ENCODE measurements at places on chromosomes 7 and 10. TPM values are rescaled to one million over a fixed set of nuclear protein-coding genes. Genes with fewer than 3 reads are reported as not detected.

DNA sequence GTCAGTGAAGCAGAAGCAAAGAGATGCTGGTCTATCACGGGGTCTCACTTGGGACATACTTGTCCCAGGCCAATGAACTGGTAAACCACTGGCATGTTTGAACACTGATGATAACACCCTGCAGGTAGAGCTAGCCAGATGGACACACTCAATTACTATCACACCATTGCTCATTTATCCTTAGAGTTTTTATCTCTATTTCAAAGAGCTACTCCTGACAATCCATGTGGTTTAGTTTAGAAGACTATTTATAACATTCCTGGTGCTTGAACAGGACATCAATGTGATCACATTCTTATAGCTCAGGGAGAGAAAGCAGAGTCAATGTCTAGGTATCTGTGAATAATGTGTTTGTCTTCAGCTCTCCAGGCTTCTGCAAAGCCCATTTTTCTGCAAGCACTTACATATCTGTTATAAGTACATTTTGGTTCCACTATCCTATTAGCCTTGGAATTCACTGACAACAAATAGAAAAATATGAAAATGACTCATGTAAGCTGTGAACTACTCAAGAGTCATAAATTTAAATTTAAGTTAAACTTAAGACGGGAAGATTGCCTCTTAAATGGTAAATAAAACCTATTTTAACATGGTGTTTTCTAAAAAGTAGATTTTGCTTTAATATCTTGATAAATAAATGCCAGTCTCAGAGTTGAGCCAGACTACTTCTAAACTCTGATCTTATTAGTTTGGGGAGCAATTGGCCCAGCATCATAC lies 106.7 kb upstream of the MBL2 start:
- DNase-seq, result no peak

- DNase-seq, result no peak
These were observed 23.7 kb downstream of the TSPAN14 start for GRCh38 chr10:80477813-80478212.

DNA sequence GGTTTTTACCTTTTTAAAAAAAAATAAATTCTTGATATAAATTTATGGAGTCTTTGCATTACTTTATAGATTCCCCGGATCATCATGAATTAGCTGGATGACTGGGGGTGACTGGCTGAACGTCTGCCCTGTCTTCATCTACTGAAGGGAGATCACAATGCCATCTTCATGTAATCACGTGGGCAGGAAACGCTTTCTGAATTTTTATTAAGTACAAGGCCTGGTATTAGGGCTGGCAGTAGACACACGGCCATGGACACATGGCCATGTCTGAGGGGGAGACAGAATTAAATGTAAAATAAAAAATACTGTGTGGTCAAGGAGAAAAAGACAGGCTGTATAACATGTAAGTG lies 111.2 kb downstream of the VIPR2 start:
- DNase-seq, result no peak

- peak; percentile 60 for DNase-seq
These were observed 8.0 kb upstream of the ZNRF2 start for GRCh38 chr7:30276203-30276900.

DNA sequence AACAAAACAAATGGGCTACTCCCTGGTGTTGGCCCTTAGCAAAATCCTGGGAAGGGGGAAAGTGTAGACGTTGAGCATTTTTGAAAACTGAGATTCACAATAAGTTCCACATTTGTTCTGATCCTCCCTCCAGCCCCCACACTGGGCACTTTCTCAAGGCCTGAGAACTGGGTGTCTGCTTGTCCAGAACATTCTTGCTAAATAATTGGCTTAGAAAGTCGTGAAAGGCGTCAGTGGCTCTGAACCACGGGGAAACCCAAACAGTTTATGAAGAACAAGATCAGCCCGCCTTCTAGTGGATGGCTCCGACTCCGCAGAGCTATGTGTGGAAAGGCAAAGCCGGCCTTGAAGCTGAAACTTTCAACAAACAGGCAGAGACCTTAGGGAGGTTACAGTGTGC lies 370.1 kb downstream of the PRPF18 start:
- DNase-seq, result no peak

DNA sequence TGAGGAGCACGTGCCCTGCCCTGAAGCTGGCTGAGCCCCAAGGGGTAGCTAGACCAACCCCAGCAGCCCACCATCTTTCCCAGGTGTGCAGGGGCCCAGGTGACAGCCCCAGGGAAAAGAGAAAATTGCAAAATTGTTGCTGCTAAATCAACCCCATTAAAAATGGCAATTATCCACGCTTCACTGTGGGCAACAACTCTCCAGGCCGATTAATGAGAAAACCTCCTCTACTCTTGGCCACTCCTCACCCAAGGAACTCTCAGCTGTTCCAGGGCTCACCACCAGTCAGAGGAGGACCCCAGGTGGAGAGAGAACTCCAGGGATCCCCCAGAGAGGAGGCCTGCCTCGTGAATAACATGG lies 516.1 kb upstream of the MGMT start:
- DNase-seq, result no peak

DNA sequence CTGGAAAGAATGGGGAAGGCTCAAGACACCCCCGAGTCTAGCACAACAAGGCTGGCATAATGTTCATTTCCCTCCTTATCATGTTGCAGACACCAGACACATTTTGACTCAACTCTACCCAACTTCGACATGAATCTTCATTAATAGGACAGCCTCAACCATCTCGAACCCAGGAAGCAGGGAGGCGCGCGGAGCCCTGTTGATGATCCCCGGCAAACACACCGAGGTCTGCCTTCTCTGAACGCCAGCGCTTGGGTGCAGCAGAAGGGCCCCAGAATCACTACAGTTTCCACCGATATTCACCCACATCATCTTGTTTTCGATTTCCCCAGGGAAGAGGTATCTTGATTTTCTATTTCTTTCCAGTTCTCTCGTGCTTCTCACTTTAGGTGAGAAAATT lies 563.6 kb downstream of the TCERG1L start:
- DNase-seq, result no peak

DNA sequence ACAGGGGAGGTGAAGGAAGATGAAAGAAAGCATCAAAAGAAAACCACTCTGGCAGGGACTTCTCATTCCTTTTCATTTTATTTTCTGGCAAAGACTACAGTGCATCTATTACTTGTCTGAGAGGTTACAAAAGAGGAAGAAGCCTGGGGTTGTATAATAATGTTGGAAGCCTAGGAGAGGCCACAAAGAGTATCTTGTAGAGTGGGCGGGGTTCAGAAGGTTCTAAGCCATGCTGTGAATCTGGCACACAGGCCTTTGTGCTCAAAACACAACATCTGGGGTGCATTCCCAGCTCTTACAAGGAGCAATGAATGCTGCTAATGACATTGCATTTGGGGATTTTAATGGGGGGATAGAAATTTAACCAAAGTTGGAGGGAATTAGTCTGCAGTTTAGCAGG lies 49.4 kb downstream of the MRPL32 start:
- no peak for DNase-seq

- DNase-seq, result no peak
These were observed 3.2 kb downstream of the UFSP1 start for GRCh38 chr7:100886142-100886935.

DNA sequence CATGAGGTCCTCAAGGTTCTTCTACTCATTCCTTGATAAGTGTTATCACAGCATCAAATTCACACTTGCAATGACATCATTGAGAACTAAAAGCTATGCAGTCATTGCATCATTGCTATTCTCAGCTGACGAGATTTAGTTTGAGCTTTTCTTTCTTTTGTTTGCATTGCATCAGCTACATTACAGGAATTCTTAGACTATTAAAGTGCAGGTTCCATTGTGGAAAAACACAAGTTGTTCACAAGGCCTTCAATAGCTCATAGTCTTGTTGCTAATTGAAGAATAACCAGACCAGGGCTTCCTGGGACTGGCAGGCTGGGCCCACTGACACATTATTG lies 139.3 kb downstream of the CXCL12 start:
- DNase-seq, result no peak

DNA sequence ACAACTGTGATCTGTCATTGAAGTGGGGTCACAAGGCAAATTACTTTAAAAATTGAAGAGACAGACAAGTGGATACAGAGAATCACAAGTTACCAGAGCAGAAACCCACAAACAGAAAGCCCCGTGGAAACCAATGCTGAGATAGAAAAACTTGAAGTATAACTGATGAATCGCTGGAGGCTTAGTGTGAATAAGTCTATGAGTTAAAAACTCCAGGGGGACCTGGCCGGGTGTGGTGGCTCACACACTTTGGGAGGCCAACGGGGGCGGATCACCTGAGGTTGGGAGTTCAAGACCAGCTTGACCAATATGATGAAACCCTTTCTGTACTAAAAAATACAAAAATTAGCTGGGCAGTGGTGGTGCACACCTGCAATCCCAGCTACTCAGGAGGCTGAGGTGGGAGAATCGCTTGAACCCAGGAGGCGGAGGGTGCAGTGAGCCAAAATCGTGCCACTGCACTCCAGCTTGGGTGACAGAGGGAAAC lies 69.7 kb upstream of the ZNRF2 start:
- no peak for DNase-seq

DNA sequence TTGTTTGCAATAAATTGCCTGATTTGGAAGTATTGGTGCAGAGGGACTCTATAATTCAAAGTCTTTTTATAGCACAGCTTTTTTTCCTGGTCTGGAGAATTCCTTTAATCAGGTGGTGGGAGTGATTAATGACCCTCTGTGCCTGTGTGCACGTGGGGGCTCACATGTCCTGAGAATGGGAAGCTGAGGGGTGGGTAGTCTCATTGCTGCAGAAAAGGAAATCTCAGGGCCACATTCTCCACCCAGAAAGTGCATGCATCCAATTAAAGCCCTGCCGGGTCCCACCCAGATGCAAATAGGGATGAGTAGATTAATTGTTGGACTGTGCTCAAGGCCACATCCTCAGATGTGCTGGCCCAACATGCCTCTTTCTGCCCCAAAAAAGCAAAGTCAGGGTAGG lies 324.7 kb downstream of the CXCL12 start:
- no peak for DNase-seq

GRCh38 chr7:141113131-141113530 lies 39.3 kb downstream of the TMEM178B start:
- DNase-seq, result no peak

DNA sequence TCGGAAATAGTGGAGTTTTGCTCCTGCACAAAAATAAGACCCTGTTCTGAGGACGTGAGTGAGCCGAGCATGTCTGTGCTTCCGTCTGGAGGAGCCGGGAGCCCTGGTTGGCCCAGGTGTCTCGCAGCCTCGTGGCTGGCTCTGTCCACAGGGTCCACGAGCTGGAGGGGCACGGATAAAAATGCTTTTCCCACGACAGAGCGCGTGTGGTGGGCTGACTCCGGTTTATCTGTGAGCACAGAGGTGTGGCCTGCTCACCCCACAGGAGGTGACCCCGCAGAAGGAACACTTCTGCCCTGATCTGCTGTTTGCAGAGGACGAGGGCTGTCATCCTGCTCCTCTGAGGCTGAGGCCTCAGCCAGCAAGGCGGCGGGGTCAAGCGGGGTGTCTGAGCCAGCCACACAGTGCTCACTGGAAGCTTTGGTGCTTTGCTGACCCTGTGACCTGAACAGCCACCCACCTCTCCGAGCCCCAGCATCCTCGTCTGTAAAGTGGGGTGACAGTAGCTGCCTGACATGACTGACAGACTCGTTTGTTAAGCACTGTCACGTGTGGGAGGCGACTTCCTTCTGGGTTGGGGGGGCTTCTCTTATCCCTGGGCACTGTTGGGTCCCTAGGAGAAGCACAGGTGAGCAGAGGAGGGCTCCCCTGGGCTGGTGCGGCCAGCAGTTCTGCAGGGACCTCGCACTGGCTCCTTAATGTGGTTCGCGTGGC lies 162.5 kb downstream of the DNAJB6 start:
- DNase-seq, result no peak

- DNase-seq, result no peak
These were observed 661.7 kb upstream of the AUTS2 start for GRCh38 chr7:68936471-68937035.

DNA sequence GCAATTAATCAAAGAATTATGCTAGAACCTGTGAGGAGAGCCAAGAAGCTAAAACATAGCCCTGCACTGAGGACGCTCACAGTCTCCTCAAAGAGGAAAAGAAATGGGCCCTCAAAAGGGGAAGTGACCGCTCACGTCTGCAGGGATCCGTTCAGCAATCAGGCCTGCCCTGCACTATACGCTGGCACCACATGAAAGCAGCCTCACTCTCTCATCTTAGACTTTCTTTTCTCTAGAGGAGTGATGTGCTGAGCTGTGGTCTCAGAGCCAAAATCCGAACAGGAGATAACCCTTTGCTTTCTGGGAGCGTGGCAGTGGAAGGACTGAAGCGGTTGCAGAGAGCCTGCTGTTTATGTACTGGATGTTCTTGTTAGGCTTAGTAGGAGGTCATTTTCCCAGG lies 6.3 kb upstream of the IL2RA start:
- DNase-seq, result no peak

GRCh38 chr10:110444004-110444337 lies 53.7 kb upstream of the DUSP5 start:
- DNase-seq, result no peak

- DNase-seq, result no peak
These were observed 268.6 kb downstream of the SEC23IP start for GRCh38 chr10:120161111-120161510.

DNA sequence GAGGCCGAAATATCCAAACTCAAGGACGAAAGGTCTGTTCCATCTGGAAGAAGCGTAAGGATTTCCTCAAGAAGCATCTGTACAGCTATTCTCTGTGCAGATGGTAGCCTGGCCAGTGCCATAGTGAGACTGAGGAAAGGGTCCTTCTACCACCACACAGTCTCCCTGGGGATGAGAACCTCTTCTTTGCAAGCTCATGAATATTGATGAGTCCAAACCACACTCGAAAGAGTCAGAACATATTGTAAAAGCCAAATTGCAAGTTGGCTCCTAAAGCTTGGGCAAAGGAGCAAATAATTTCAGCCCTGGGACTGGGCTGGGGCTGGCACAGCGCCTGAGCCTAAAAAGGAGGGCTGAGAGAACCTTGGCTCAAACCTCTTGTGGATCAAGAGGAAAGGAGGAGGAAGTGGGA lies 66.1 kb upstream of the PIP4K2A start:
- no peak for DNase-seq

DNA sequence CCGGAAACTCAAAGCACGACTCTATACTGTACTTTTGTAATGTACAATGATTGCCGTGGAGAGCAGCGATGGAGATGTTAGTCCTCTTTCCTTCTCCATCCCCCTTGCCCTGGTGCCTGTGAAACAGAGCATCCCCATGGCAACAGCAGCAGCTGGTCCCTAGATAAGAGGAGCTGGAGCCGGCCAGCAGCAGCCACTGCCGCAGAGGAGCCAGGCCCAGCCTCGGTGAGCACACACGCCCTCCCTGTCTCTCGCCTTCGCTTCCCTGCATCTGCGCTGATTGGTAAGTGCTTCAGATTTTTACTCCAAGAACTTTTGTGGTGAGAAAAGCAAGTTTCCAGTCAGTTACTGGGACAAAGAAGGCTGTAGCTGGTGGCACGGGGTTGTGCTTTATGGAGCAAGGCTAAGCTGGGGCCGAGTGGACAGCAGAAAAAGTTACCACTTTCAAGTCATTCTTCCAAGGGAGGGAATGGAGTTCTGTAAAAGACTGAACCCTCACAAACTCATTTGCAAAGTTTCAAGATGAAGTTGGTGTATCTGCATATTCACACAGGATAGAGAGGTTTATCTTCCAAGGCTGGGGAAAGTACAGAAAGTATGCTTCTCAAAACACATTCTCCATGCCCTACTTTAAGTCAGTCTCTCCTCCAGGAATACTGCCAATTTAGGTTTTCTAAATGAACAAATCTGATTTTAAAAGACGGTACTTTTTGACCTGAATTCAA lies at the start of gene PPP1R17:
Gene PPP1R17, plus strand, starts transcription at position 192 of the 725 bp plus-strand sequence. CDS start 5,227 bp downstream, outside the sequence.
- DNase-seq, result peak; percentile 64

Gene UCMA
- total RNA-seq, result 1.9 TPM

Gene CRYGN
- total RNA-seq, result 1.6 TPM

Gene SPDYE1
- total RNA-seq, result not detected

Gene DNAJC12
- 1.5 TPM for total RNA-seq

Gene COMTD1
- total RNA-seq, result 49.5 TPM

Gene MSMB
- not detected for total RNA-seq

Gene PRKG1
- 15.6 TPM for total RNA-seq

Data from WTC11 (cell line).